ENCODE measurements at places on chromosomes 4 and X. TPM values are rescaled to one million over a fixed set of nuclear protein-coding genes. Genes with fewer than 3 reads are reported as not detected.

The FABP2 gene
- total RNA-seq, result not detected

The CXCL11 gene
- not detected for total RNA-seq

The GAGE2A gene
- 28.8 TPM for total RNA-seq

The NAT8L gene
- 82.9 TPM for total RNA-seq

The ZNF630 gene
- total RNA-seq, result 1.5 TPM

All from testis (tissue), 5 donors.